Neural progenitor cell (in vitro differentiated cells): ENCODE measurements at places on chromosomes 3 and 15. TPM values are rescaled to one million over a fixed set of nuclear protein-coding genes. Genes with fewer than 3 reads are reported as not detected.
A peak's percentile ranks its signal among the peaks of the same experiment; 100 is the strongest.

- DNase-seq: no peak
Observed at GRCh38 chr3:99429502-99429901, 208.9 kb upstream of the COL8A1 start.

DNA sequence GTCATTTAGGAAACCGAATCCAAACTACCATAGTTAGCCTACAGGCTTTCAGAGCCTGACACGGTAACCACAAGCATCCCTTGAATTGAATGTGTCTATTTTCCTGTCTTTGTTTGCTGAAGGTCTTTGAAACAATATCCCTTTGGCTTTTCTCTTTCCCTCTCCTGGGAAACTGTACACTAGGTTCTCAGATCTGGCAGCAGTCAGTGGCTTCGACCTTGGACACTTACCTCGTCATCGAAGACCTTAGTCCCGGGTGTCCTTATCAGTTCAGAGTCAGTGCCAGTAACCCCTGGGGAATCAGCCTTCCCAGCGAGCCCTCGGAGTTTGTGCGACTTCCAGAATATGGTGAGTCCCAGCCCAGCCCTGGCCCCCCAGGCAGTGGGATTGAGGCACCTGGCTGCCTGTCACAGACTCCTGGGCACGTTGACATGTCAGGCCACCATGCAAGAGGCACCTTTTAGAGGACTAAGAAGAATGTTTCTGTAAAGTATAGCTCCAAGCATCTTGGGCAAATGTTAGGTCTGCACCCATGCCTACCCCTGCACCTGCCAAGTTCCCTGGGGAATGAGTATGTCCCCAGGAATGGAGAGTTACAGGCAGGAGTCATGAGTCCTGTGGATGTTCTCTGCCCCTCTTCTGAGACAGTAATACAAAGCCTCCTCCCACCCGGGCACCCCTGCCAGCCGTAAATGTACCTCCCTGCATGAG, 30.4 kb upstream of the UMPS start:
- DNase-seq: no peak

GRCh38 chr3:13022348-13023234, 50.6 kb downstream of the IQSEC1 start:
- peak; percentile 87 for DNase-seq

DNA sequence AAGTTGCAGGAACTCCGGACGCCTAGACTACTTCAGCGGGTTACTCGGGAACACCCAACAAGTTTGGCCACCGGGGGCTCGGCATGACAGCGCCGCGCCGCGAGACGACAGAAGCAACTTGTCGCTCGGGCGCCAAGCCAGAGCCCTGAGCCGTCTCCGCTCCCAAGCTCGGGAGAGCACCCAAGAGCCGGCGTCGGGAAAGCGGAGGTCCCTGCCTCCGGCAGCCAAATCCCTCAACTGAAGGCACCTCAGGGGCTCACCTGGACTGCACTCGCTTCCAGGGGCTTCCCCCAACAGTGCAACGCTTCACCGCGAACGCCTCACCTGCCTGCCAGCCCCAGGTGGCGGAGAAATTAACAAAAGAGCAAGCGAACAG, 640 bp downstream of the MB21D2 start:
- no peak for DNase-seq

- DNase-seq: no peak
Observed at GRCh38 chr15:31223478-31224350, 102.9 kb upstream of the KLF13 start.

BTLA gene
- total RNA-seq: 3.9 TPM in 1 of 2 replicates, not detected in the other

ACSBG1 gene
- 0.11 and 0.22 TPM in 2 replicates for total RNA-seq
